ENCODE measurements at places on chromosomes 12 and 14.

DNA sequence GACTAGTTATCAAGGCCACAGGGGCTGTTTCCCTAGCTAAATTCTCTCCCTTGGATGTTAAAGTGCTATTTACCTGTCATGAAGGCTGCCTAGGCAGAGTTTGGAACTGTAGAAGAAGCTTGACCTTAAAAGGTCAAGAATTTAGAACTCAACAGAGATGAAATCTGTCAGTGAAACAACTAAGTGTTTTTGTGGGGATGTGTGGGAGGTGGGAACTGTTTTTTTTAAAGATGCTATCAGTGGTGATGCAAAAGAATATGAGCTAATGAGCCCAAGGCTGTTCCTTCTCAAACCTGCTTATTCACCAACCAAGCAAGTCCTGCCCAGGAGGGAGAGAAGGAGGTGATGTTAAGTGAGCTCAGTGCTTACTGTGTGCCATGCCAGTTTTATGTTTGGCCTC lies 40.8 kb upstream of the POC1B start:
- no peak for DNase-seq

- DNase-seq: no peak
Measured at GRCh38 chr12:9735601-9736000, 2.7 kb upstream of the CLECL1 start.

GRCh38 chr12:108516511-108517275 lies 1.6 kb downstream of the FICD start:
- no peak for DNase-seq

DNA sequence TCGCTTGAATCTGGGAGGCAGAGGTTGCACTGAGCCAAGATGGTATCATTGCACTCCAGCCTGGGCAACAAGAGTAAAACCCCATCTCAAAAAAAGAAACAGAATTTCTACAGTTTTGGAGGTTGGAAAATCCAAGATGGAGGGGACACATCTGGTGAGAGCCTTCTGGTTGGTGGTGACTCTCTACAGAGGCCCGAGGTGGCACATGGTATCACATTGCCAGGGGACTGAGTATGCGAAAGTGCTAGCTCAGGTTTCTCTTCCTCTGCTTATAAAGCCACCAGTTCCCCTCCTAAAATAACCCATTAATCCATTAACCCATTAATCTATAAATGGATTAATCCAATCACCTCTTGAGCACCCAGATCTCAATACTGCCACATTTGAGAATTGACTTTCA lies 70.8 kb upstream of the DACT1 start:
- DNase-seq: no peak

DNA sequence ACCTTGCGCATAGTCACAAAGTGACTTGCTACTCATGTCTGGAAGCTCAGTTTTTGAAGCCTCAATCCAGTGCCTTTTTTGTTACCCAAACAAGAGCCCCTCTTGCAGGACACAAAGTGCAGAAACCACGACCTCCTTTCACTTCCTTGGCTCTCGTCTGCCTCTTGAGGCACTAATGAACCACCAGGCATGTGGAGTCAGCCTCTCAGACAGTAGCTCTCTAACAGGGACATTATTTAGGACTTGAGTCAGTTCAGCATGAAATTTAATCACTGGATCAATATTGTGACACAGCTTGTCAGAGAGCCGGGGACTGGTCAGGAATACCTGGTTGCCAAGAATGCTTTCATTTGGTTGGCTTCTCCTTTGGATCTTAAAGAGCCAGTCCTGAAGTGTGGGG lies 46.7 kb downstream of the HSPB8 start:
- no peak for DNase-seq

GRCh38 chr12:32486158-32486557 lies 86.8 kb downstream of the FGD4 start:
- no peak for DNase-seq

GRCh38 chr12:33330940-33331339 lies 108.7 kb downstream of the SYT10 start:
- no peak for DNase-seq

DNA sequence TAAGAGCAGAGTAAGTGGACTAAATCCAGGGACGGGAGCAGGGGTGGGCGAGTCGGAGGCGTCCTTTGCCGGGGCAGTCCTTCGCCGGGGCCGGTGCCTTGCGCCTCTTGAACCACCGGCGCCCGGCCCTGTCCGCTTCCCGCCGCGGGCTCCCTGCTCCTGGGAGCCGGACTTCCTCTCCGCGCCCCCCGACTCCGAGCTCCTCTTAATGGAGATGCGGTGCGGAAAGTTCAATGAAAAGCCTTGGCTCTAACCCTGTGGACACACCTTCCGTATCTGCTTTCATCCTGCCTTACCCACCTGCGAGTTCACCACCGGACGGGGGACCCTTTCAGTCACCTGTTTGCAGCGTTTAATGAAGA lies 412 bp downstream of the FGFR1OP2 start:
- peak; percentile 35 for DNase-seq

DNA sequence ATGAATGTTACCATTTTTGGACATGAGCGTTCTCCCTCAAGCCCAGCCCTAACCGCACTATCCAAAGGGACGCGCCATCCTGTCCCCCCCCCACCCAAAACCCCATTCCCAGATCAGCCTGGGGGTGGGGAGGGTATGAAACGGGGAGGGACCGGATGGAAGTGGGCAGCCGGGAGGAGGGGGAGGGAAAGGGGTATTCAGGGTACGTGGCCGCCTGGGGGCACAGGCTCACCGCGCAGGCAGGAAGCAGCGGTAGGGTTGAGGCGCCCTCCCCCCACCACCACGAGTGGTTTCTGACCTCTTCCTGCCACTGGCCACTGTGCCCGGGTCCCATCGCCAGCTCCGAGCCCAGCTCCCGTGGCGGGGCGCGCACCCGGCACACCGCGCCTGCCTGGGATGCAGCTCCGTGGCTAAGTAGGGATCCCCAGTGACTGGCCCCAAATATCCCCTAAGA lies 1.4 kb downstream of the ACTN1 start:
- DNase-seq: peak; percentile 71

DNA sequence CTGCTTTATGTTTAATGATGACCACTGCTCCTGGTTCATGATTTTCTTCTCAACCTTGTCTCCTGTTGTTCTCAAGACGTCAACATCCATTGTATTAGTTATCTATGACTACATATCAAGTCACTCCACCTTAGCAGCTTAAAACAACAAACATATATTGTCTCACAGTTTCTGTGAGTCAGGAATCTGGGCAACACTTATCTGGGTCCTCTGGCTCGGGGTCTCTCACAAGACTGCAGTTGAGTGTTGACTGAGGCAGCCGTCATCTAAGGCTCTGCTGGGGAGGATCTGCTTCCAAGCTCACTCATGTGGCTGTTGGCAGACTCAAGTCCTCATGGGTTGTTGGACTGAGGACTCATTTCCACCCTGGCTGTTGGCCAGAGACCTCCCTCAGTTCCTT lies 27.3 kb upstream of the FRS2 start:
- DNase-seq: no peak

DNA sequence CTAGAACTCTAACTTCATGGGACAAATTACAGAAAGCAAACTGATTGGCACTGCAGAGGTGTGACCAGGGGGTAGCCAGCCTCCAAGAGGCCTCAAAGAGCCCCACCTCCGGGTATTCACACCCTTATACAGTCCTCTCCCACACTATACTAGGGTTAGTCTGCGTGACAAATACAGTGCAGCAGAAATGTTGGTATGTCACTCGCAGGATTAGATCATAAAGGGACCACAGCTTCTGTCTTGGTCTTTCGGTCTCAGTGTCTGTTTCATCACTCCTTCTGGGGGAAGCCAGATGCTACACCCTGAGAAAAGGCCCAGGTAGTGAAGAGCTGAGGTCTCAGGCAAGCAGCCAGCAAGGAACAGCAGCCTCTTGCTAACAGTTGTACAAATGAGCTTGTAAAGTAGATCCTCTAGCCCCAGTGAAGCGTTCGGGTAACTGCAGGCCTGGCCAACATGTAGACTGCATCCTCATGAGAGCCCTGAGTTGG lies 68.9 kb upstream of the SAV1 start:
- peak; percentile 58 for DNase-seq

DNA sequence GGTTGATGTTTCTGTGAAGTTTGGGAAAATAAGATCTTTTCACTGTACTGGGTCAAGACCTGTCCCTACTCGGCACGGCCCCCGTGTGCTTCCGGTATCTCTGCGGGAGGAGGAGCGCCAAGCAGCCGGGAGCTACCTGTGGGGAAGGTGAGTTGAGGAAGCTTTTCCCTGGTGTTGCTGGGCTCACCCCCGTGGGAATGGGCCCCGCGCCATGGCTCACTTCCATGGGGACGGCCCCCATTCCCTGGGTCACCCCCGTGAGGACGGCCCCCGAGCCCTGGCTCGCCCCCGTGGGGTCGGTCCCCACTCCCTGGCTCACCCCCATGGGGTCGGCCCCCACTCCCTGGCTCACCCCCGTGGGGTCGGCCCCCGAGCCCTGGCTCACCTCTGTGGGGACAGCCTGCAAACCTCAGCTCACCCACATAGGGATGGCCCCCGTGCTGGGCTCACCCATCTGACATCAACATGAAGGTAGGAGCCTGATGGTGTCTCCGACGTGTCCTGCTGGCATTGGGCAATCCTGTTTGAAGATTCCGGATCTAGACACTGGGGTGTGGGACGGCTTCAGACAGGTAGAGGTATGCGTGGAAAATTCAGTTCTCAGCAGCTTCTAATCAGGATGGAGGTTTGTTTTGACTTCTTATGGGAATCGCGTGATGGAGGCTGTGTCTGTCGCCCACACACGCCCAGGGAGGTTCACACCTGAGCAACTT lies 9.1 kb downstream of the LRCOL1 start:
- DNase-seq: no peak

DNA sequence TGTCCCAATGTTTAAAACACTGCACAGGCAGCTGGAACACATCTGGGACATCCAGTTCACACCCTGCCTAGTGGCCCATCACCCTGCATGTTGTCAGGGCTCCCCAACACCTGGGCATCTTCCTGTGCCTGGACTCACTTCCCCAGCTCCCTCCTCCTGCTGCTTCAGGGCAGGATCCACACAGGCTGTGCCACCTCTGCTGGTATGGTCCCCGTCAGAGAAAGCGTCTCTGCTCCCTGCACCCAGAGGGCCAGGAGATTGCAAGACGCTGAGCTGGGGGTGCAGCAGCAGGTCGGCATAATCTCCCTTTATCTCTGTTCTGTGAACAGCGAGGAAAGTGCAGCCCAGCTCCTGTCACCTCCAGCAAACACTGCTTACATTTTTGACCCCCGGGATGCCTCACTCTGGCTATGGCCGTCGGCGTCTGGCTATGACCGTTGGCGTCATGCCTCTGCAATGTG lies 124.3 kb downstream of the ADGRD1 start:
- DNase-seq: no peak

- no peak for DNase-seq
Measured at GRCh38 chr12:77999074-77999715, 168.5 kb downstream of the NAV3 start.

DNA sequence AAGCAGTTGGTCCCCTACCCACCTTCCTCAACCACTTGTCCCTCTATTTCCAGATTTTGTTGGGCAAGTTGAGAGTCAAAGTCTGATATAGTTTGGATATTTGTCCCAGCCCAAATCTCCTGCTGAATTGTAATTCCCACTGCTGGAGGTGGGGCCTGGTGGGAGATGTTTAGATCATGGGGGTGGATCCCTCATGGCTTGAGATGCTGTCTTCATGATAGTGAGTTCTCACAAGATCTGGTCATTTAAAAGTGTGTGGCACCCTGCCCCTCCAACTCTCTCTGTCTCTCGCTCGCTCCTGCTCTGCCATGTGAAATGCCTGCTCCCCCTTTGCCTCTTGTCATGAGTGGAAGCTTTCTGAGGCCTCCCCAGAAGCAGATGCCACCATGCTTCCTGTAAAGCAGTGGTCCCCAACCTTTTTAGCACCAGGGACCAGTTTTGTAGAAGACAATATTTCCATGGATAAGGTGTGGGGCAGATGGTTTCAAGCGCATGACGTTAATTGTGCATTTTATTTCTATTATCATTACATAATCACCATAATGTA lies 37.3 kb upstream of the BCL11B start:
- no peak for DNase-seq

DNA sequence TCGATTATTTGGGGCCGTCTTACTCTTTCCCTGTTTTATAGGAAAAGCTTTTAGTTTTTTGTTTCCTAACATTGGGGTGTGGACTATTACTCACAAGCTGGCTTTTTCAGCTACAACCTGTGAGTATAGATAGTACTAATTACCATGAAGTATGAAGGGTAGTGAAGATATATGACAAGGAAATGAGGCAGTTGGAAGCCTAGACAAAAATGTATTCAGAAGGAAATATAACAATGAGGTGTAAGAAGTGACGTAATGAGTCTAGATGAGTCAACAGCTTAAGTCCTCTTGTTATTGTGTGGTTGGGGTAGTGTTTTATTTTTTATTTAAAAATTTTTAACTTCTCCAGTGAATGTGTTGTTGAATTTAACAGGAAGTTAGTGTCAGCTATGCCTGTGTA lies 804.5 kb downstream of the NRXN3 start:
- no peak for DNase-seq

- no peak for DNase-seq
Measured at GRCh38 chr14:58963873-58964597, 224.4 kb upstream of the DAAM1 start.

- no peak for DNase-seq
Measured at GRCh38 chr14:100146531-100147091, 12.8 kb downstream of the DEGS2 start.

GRCh38 chr12:119072440-119072839 lies 91.1 kb downstream of the SRRM4 start:
- no peak for DNase-seq

GRCh38 chr12:10170216-10170615 lies 1.7 kb downstream of the OLR1 start:
- DNase-seq: no peak

DNA sequence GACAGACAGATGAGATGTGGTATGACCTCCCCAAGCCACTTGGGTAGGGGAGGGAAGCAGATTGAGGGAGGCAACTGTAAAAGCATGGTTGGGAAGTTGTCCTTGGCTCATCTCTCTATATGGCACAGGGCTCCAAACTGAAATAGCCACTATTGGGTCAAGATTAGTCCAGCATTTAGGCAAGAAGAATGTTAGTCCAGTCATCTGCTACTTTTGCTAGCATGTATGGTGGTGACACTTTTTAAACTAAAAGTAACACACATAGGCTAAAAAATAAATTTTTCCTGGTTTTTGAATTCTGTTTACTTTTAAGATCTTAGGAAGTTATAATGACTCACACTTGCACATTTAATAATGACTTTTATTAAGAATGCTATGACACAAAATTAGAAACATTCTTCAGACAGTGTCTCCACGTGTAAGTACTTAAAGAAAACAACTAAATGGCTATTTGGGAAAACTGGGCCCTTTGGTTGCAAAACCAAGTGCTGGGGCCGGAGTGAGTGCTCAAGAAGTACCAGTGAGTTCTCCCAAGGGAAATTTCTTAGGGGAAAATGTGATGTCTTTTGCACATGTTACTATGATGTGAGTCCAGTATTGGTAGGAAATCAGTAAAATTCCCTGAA lies 179.1 kb upstream of the HIF1A start:
- no peak for DNase-seq

Data from activated naive CD4-positive, alpha-beta T cell treated with anti-CD3 and anti-CD28 coated beads for 36 hours (primary cell).